H1 (cell line): ENCODE measurements at places on chromosomes 6 and 20.
A peak's percentile ranks its signal among the peaks of the same experiment; 100 is the strongest.

DNA sequence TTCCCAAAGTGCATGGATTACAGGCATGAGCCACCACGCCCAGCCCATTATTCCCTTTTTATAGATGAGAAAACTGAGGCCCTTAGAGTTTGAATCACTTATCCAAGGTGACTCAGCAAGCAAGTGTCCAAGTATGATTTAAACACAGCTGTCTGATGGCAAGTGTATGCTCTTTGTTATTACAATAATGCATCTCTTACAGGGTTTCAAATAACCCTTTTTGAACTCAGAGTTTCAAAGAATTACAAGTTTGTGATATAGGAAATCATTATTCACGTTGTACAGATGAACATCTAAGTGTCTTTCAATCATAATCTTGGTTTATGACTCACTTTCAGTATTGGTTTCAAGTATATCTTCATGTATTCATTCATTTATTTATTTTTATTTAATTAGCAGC lies 63.0 kb downstream of the CD83 start:
- DNase-seq, result no peak

GRCh38 chr6:7725849-7726415 lies at the start of gene BMP6:
Gene BMP6, plus strand, starts transcription at chr6:7726099. Its CDS starts 857 bp downstream, at chr6:7726956.
- DNase-seq, result peak; percentile 92

DNA sequence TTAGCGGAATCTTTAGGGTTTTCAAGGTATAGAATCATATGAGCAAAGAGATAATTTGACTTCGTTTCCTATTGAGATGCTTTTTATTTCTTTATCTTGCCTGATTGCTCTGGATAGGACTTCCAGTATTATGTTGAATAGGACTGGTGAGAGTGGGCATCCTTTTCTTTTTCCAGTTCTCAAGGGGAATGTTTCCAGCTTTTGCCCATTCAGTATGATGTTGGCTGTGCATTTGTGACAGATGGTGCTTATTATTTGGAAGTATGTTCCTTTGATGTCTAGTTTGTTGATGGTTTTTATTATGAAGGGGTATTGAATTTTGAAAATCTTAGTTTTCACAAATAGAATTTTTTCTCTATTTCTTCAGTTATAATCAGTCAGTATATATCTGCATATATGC lies 656.6 kb upstream of the MAP3K7 start:
- no peak for DNase-seq

DNA sequence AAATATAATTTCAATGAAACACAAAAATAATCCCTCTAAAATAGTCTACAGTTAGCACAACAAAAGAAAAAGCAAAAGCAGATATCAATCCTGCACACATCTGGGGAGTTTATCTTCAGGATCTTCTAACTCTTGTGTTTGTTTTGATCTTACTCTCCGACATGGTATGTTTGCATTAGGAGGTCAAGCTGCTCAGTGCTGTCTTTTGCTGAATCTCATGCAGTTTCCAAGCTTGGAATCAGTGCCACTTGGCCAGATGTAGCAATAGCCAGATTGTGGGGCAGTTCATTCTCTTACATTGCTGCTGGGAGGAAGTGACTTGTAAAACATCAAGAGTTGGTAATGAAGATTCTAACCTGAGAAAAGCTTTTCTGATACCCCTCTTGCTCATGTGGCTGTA lies 29.5 kb downstream of the RIOK1 start:
- no peak for DNase-seq

DNA sequence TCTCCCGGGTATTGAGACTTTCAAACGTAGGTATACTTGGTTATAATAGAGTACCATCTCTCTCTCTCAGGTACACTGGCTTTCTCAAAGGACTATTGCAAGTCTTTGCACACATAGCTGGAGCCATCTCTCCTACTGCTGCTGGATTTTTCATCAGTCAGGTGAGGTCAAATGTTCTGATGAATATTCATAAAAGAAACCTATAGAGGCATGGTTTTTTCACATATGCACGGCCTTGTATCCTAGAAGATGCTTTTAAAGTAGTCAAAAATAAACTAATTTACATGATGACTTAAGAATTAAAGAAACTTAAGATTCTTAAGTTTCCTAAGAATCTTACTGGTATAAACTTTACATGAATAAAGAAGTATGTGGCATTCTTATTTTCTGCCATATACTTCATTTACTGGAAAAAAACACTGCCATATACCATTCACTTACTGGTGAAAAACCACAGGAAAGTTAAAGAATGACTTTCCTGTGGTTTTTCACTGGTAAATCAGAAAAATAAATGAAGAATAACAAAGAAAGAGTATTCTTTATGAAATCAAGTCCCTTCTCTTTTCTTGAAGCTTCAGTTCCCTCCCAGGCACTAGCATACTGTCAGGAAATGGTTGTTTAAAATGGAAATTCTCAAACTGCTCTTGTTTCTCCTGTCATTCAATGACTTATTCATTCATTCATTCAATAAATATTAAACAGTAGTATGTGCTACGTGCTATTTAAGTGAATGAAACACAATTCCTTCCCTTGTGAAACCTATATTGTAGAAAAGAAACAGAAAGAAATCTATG lies 23.5 kb downstream of the SLC17A4 start:
- no peak for DNase-seq

GRCh38 chr6:14100966-14101365 lies 16.6 kb upstream of the CD83 start:
- no peak for DNase-seq

GRCh38 chr6:156791320-156791850 lies 14.2 kb downstream of the ARID1B start:
- DNase-seq, result no peak

GRCh38 chr6:39573541-39573940 lies 151.7 kb downstream of the KIF6 start:
- no peak for DNase-seq

DNA sequence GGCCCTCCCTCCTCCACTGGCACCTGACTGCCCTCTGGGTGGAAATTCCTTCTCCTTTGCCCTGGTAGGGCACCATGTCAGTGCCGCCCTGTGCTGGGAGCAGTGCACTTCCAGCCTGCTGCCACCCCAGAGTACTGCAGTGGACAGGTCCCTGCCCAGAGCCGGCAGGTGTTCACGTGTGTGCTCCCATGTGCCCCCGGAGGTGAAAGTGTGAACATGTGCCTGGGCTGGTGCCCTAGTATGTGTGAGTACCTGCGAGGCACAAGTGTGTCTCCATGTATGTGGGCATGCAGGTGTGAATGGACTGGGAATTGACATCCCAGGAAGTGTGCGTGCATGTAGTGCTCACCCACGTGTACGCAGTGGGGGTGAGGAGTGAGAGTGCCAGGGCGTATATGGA lies 29.4 kb downstream of the SDCBP2 start:
- DNase-seq, result no peak
